ENCODE measurements at places on chromosomes 7 and 10. TPM values are rescaled to one million over a fixed set of nuclear protein-coding genes. Genes with fewer than 3 reads are reported as not detected.

DNA sequence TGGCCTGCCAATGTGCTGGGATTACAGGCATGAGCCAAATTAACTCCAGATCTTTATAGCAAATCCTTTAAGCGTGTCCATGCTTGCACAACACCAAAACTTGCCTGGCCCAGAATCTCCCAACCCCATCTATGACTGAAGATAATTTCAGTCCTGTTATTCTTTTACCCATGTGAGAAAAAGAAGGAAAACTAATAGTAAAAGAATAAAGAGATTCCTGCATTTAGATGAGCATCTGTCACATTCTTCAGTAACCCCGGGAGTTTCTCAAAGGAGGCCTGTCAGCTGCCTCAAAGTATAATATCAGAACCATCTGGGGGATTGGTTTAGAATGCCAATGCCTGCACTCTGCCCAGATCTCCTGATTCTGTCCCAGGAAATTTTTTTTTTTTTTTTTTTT, 158.1 kb upstream of the KMT2E start:
- no peak overlapping the region for H3K27ac ChIP-seq
- H3K36me3 ChIP-seq = no peaks in the 10 kb centered on the region
- no peaks in the 10 kb centered on the region for H3K4me1 ChIP-seq
- H3K4me3 ChIP-seq = no peak overlapping the region
- DNase-seq = no peak

The BMPER gene
- 10.0 TPM for total RNA-seq

GRCh38 chr7:78377532-78377931, 579.0 kb downstream of the PHTF2 start:
- H3K27ac ChIP-seq = no peak overlapping the region
- no peaks in the 10 kb centered on the region for H3K4me1 ChIP-seq
- DNase-seq = no peak
- no peaks in the 10 kb centered on the region for H3K27me3 ChIP-seq
- no peaks in the 10 kb centered on the region for H3K36me3 ChIP-seq

The ADCYAP1R1 gene
- total RNA-seq = 1.8 TPM

GRCh38 chr10:7593063-7593462, 73.7 kb downstream of the ITIH5 start:
- H3K4me1 ChIP-seq = no peaks in the 10 kb centered on the region
- H3K36me3 ChIP-seq = no peaks in the 10 kb centered on the region
- H3K4me3 ChIP-seq = no peak overlapping the region
- no peak for DNase-seq

The HMX2 gene
- total RNA-seq = not detected

The HOXA7 gene
- 2.9 TPM for total RNA-seq

DNA sequence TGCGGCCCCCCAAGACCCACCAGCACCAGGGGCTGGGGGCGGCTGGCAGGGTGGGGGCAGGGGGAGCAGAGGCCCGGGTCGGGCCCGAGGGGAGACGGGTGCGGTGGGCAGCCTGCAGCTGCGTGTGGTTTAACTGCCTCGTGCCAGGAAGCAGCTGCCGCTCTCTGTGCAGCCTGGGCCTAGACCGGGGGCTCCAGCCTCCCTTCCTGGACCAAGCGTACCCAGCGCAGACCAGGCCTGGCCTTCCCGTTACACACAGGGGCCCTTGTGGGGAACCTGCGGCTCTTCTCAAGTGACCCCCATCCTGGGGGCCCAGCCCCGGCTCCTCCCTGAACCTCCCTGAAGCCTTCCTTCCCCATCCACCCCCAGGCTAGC, 6.6 kb upstream of the INTS1 start:
- no peak overlapping the region for H3K4me3 ChIP-seq
- H3K4me1 ChIP-seq = peaks cover 4% of the 10 kb centered on the region
- DNase-seq = no peak
- H3K27ac ChIP-seq = no peak overlapping the region
- H3K27me3 ChIP-seq = no peaks in the 10 kb centered on the region
- no peaks in the 10 kb centered on the region for H3K36me3 ChIP-seq

The ATXN7L1 gene
- 12.9 TPM for total RNA-seq

- no peaks in the 10 kb centered on the region for H3K27me3 ChIP-seq
- no peak overlapping the region for H3K27ac ChIP-seq
- H3K4me3 ChIP-seq = no peak overlapping the region
- no peak for DNase-seq
- no peaks in the 10 kb centered on the region for H3K36me3 ChIP-seq
Measured at GRCh38 chr7:155996718-155997280, 184.5 kb upstream of the SHH start.

DNA sequence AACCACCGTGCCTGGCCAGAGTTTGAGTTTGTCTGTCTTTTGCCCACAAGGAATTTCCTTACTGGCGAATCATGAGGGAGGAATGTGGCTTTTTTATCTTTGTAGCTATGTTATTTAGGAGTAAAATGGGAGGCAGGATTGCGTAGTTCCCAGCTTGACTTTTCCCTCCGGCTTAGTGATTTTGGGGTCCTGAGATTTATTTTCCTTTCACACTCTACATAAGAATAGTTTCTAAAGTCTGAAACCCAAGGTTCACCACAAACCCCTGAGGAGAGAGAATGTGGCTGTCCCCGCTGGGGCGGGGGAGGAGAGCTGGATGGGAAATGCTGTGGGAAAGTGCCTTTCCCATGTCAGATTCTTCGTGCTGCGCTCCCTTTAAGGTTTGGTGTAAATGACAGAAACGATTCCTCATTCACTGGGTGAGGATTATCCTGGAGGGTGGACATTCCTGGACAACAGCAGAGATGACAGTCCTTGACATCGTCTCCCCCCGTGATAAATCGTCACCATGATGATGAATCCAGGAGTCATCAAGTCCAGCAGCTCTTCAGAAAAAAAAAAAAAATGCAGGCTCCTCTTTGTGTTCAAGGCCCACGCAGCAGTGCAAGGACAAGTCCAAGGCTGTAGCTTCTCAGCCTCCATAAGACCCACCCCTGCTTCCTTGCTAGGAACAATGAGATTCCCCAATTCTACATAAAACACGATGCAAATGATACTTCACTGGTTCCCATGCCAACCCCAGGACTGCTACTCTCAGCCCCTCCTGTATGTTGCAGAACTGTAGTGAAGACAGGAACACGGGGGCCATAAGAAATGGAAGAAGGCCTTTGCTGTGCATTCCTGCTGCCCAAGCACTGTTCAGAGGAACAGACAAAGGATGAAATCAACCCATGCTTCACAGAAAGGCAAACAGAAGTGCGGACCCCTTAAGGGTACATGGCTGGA, 233.1 kb downstream of the CCDC3 start:
- H3K4me3 ChIP-seq = no peak overlapping the region
- H3K36me3 ChIP-seq = no peaks in the 10 kb centered on the region
- no peak for DNase-seq
- no peak overlapping the region for H3K27ac ChIP-seq

The GIMAP1 gene
- 13.0 TPM for total RNA-seq

The UNCX gene
- not detected for total RNA-seq

- no peaks in the 10 kb centered on the region for H3K36me3 ChIP-seq
- H3K4me1 ChIP-seq = no peaks in the 10 kb centered on the region
- no peaks in the 10 kb centered on the region for H3K27me3 ChIP-seq
Measured at GRCh38 chr7:4079366-4079765, 602.7 kb upstream of the FOXK1 start.

- DNase-seq = no peak
- no peaks in the 10 kb centered on the region for H3K36me3 ChIP-seq
- peak overlapping the region; percentile 30 for H3K27ac ChIP-seq
- H3K4me3 ChIP-seq = no peak overlapping the region
Measured at GRCh38 chr10:33133557-33133956, 175.5 kb upstream of the ITGB1 start.

GRCh38 chr10:126456632-126457031, 68.4 kb upstream of the ADAM12 start:
- no peak overlapping the region for H3K27ac ChIP-seq
- no peak overlapping the region for H3K4me3 ChIP-seq
- no peaks in the 10 kb centered on the region for H3K36me3 ChIP-seq
- H3K27me3 ChIP-seq = no peaks in the 10 kb centered on the region
- no peaks in the 10 kb centered on the region for H3K4me1 ChIP-seq

The HPSE2 gene
- 3.4 TPM for total RNA-seq

- H3K4me1 ChIP-seq = no peaks in the 10 kb centered on the region
- no peaks in the 10 kb centered on the region for H3K36me3 ChIP-seq
- DNase-seq = no peak
- no peak overlapping the region for H3K4me3 ChIP-seq
- no peaks in the 10 kb centered on the region for H3K27me3 ChIP-seq
Measured at GRCh38 chr7:45525057-45525456, 49.1 kb upstream of the ADCY1 start.

DNA sequence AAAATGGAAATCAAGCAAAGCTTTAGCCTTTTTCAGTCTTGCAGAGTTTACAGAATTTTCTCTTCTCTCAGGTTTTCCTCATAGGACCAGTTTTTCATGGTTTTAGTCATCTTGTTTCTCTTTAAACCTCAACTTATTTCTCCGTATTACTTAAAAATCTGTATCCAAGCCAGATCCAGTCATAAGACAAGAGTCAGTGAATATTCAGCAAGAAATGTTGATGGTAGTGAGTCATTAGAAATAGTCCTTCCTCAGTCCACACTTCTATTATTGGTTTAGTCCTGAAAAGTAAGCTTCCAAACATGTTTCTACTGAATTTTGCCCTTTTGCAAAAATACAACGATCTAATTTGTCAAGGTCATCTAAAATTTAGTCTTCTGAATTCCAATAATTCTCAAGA, 107.0 kb downstream of the VIM start:
- H3K36me3 ChIP-seq = no peaks in the 10 kb centered on the region
- no peaks in the 10 kb centered on the region for H3K27me3 ChIP-seq
- no peak overlapping the region for H3K27ac ChIP-seq
- H3K4me1 ChIP-seq = no peaks in the 10 kb centered on the region
- DNase-seq = no peak
- no peak overlapping the region for H3K4me3 ChIP-seq

GRCh38 chr7:151559557-151560183, 40.0 kb upstream of the RHEB start:
- no peak for DNase-seq
- H3K4me1 ChIP-seq = no peaks in the 10 kb centered on the region
- no peak overlapping the region for H3K27ac ChIP-seq
- no peak overlapping the region for H3K4me3 ChIP-seq
- peaks cover 74% of the 10 kb centered on the region for H3K36me3 ChIP-seq

DNA sequence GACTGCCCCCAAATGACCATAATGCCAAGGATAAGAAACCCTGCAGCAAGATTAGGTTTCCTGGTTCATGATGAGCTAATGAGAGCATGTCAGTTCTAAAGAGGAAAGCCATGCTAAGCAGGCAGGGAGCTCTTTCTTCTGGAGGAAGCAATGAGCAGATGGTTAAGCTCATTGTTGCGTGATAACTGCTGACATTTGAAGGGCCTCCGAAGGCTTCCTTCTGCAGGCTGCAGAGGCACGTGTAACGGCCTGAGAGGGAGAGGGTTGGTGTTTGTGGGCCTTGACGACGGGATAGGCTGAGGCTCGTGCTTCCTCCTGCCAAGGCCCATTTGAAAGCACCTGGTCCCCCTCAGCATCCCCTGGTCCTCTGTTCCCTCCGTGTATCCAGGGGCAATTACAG, 63.5 kb upstream of the BTBD16 start:
- no peak for DNase-seq
- no peaks in the 10 kb centered on the region for H3K27me3 ChIP-seq
- H3K4me3 ChIP-seq = no peak overlapping the region
- H3K27ac ChIP-seq = no peak overlapping the region
- H3K4me1 ChIP-seq = no peaks in the 10 kb centered on the region

DNA sequence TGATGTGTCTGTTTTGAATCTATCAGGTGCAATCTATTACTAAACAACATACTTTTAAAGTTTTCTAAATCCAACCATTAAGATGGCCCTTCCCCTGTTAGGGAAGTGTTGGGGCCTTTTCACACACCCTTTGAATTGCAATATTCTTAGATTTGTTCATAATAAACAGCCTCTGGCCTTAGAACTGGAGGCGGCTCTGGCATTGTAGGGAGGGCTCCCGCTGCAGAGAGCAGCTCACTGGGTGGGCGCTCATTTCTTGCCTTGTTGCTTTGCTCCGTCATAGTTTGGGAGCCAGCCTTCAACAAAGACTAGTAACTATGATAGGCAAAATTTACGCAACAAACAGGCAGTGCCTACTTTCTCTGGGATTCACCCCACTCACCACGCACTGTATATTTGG, 4.2 kb upstream of the HOXA10 start:
- H3K36me3 ChIP-seq = no peaks in the 10 kb centered on the region
- peaks cover 100% of the 10 kb centered on the region for H3K27me3 ChIP-seq
- H3K4me1 ChIP-seq = peaks cover 16% of the 10 kb centered on the region
- no peak overlapping the region for H3K4me3 ChIP-seq
- no peak overlapping the region for H3K27ac ChIP-seq

DNA sequence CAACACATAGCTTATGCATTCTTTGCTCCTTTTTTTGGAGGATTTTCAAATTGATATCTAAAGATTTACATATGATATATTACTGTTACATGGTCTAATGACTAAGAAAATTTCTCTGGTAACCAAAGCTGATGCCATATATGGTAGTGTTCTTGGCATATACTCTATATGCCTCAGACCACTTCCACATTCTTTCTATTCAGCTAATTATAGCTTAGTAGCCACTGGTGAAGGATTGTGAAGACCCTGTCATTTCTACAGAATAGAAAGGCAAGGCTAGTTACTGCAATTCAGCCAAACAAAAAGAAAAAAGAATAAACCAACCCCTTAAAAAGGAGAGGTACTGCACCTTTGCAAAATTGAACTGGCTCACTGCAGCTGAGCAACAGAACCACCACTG, 3.7 kb downstream of the PURB start:
- peaks cover 11% of the 10 kb centered on the region for H3K36me3 ChIP-seq
- no peak overlapping the region for H3K27ac ChIP-seq

GRCh38 chr10:27724287-27724686, 21.3 kb downstream of the MKX start:
- H3K27ac ChIP-seq = no peak overlapping the region
- no peaks in the 10 kb centered on the region for H3K4me1 ChIP-seq
- no peak for DNase-seq
- H3K4me3 ChIP-seq = no peak overlapping the region

The FAM13C gene
- total RNA-seq = 11.8 TPM

- H3K27ac ChIP-seq = no peak overlapping the region
- no peaks in the 10 kb centered on the region for H3K27me3 ChIP-seq
Measured at GRCh38 chr7:3358991-3359390, 57.9 kb downstream of the SDK1 start.

DNA sequence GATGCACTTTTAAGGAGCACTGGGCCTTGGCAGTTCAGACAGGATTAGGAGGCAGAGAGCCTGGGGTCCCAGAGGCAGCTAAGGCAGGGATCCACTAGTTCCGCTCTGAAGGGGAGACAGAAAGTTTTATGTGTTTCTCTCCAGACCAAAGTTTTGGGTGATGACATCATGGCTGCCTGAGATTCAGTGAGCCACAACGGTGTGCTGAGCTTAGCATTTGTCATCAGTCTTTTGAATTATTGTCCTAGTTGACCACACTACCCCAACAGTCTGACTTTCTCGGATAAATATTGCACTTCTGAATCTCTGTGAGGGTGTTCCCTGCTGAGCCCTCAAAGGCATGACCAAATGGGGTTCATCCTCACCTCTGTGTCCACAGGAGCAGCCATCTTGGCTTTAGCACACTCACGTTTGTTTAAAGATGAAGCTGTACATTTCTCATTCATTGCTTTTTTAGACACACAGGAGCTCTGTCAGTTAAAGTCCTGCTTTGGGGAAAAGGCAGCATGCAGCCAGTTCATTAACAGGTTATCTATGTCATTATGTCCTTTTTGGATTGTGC, 297.7 kb upstream of the LRGUK start:
- H3K36me3 ChIP-seq = no peaks in the 10 kb centered on the region
- H3K27ac ChIP-seq = no peak overlapping the region
- no peaks in the 10 kb centered on the region for H3K27me3 ChIP-seq
- H3K4me1 ChIP-seq = no peaks in the 10 kb centered on the region
- no peak overlapping the region for H3K4me3 ChIP-seq
